ENCODE measurements at places on chromosomes 6 and 20. TPM values are rescaled to one million over a fixed set of nuclear protein-coding genes. Genes with fewer than 3 reads are reported as not detected.

DNA sequence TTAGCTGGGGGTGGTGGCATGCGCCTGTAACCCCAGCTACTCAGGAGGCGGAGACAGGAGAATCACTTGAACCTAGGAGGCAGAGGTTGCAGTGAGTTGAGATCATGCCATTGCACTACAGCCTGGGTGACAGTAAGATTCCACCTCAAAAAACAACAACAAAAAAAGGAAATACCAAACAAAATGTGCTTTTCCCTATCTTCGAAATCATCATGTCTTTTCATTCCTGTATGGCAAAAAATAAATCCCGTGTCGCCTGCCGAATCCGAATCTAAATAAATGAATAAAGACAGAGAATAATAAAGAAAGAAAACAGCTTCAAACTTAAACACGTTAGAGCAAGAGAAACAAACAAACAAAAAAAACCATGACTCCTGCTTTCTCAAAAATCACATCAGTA is 11.8 kb downstream of the B4GALT5 start:
- no peak for ATAC-seq

Gene CCN2
- 2.5 TPM for total RNA-seq

Gene GRM1
- 0.81 TPM for total RNA-seq

Gene PGC
- total RNA-seq, result not detected

GRCh38 chr20:1215386-1216170 is 10.3 kb upstream of the RAD21L1 start:
- ATAC-seq, result no peak

Gene EMILIN3
- 0.97 TPM for total RNA-seq

- no peak for ATAC-seq
Observed at GRCh38 chr6:52620906-52621190, 44.0 kb upstream of the TRAM2 start.

DNA sequence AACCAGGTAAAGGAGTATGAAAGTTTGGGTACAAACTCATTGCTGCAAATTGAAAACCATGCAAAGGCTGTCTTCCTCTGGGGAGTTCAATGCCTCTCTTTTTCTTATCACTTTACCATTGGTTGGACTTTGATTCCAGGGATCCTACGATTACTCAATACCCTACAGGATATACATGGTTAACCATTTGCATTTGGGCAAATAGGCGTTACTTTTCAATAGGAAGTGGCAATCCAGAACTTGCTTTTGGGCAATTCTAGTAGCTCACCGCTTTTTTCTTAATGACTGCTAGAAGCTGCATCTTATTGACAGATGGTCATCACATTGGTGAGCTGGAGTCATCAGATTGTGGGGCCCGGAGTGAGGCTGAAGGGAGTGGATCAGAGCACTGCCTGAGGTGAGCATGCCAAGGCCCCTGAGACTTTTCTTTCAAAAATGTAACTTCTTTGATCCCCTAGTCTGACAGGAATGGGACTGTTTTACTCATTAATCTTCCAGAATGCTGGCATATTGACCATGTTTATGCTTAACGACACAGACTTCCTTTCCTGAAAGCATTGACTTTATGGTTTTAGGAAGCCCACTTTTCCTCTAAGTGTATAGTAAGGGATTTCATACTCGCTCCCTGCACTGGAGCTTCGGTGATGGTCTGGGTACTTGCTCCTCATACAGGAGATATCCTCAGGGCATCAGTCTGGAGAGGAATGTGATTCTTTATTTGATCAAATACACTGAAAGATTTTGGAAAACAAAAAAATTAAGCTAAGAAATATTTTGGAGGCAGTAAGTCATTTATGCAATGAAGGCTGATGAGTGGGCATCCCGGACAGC is at the start of gene CCR6:
CCR6 (plus strand) TSS at position 270 of the 831 bp plus-strand sequence. CDS start 13,039 bp downstream, outside the sequence.
- no peak for ATAC-seq

- no peak for ATAC-seq
Observed at GRCh38 chr20:52869698-52870501, 102.3 kb upstream of the TSHZ2 start.

All from motor neuron (in vitro differentiated cells).